ENCODE measurements at places on chromosomes 11 and 22.

- DNase-seq, result peak; percentile 21
Observed at GRCh38 chr11:72483412-72484186, 49.3 kb upstream of the CLPB start.

GRCh38 chr11:99370549-99371216 lies 349.9 kb downstream of the CNTN5 start:
- no peak for DNase-seq

- DNase-seq, result no peak
Observed at GRCh38 chr11:34773826-34774225, 142.4 kb downstream of the APIP start.

- DNase-seq, result no peak
Observed at GRCh38 chr11:79393362-79394043, 47.3 kb downstream of the TENM4 start.

- no peak for DNase-seq
Observed at GRCh38 chr11:35559949-35560348, 34.5 kb upstream of the PAMR1 start.

DNA sequence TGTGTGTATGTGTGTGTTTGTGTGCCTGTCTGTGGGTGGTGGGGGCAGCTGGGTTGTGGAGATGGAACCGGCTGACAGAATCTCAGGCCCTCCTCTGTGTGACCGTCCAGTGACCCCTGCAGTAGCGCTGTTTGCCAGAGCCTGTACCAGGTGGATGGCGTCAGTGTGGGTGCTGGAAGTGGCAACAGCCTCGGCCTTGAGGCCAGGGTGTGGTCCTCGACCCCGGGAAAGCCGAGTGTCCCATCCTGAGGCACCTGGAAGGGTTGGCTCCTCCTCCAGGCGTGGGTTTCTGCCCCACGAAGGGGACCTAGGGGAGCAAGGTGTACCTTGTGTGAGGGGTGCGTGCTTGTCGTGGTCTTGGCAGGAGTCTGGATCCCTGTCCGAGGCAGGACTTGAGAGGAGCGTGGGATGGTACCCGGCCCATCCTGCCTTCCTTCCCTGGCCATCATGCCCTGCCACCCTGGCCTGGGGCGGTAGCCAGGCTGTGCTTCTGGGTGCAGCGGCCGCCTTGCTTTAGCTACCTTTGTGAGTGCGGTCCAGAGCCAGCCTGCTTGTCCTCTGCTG lies 16.5 kb downstream of the TPCN2 start:
- DNase-seq, result no peak

- DNase-seq, result no peak
Observed at GRCh38 chr11:77752516-77752915, 68.0 kb downstream of the RSF1 start.

- no peak for DNase-seq
Observed at GRCh38 chr22:37218399-37218770, 6.1 kb upstream of the SSTR3 start.

DNA sequence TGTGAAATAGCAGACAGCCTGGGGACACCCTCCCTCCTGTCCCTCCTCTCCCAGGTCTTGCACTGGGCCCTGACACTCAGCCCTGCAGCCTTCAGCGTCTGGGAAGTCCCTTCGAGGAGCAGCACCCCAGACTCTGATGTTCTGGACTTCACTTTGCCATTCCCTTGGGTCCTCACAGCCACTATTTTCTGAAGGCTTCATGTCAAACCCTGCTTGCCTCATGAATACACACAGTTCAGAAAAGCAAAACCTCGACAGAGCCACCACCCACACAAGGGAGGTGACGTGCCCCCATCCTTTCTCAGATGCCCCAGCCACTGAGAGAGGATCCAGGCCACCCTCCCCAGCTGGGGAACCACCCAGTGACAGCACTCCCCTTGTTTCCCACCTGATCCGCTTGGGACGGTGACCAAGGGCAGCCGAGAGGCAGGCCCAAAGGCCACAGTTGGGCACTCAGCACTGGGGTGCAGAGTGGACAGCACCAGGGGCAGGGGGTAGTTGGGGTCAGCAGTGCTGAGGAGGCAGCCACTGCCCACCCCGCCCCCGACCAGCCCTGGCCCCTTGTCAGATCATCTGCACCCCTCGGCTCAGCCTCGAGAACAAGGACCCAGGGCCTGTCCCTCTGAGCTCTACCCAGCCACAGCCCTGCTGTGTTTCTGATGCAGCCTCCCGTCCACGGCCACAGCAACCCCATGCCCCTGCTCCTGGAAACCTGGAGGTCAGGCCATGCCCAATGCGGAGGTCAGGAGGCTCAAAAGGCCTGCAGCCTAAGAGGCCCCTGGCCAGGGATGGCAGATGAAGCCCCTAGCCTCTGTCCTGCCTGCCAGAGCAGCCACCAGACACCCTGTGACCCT lies 3.1 kb upstream of the TNNT3 start:
- DNase-seq, result no peak

- no peak for DNase-seq
Observed at GRCh38 chr11:70915158-70915985, 337.0 kb downstream of the SHANK2 start.

- no peak for DNase-seq
Observed at GRCh38 chr11:48538991-48539390, 50.4 kb downstream of the OR4A47 start.

GRCh38 chr22:30490399-30490798 lies 15.1 kb downstream of the SEC14L4 start:
- DNase-seq, result no peak

GRCh38 chr11:61543606-61544306 lies 35.2 kb downstream of the LRRC10B start:
- DNase-seq, result no peak

- DNase-seq, result no peak
Observed at GRCh38 chr11:95568281-95568680, 221.3 kb downstream of the FAM76B start.

GRCh38 chr11:17684550-17684949 lies 34.8 kb upstream of the MYOD1 start:
- DNase-seq, result no peak

- DNase-seq, result no peak
Observed at GRCh38 chr22:48053973-48054372, 1291.5 kb downstream of the TBC1D22A start.

DNA sequence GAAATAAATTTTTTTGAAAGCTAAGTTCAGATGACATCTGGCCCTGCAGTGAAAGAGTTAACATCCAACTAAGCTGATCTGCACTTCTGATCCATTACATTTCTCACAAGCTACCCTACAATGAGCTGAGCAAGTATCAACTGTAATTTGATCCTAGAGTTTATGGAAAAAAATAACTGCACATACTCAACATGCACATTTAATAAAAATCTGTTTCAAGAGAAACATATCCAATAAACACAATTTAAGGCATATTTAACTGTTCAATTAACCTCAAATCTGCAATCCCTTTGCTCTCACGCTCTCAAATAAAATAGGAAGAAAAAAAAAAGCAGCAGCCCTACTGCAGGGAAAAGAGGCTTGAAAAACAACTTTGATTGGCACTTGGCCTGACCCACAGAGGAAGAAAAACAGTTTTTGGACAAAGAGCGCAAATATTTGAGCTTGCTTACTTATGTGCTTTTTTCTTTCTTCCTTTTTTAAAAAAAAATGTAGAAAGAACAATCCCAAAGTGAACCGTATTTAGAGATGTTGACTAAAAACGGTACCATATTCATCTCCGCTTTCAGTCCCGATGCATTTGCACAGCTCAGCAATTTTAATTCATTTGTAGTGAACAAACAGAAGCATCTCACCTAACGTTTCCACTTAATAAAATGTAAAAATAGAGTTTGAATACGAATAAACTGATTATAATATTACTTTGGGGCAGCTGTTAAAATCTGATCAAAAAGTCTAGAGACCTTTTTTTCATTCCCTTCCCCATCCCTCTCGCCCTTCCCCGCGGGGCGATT lies 1.6 kb downstream of the SESN3 start:
- peak; percentile 3 for DNase-seq

DNA sequence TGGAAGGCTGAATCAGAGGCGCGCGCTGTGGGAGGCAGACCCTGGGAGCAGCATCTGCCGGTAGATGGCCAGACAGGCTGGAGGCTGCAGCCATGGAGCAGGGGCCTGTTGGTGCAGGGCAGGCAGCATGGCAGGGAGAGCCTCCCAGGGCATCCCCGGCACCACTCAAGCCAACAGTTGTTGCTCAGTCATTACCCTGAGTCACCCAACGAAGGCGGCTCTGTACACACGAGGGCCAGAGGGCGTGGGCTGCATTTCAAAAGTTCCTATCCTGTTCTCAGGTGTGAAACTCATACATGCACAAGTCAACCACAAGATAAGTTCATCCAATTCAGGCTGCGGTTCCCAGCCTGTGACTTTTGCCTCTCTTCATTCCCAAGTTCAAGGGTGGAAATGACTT lies 2.6 kb downstream of the ANO1 start:
- no peak for DNase-seq

- no peak for DNase-seq
Observed at GRCh38 chr11:114097832-114098231, 38.3 kb downstream of the ZBTB16 start.

GRCh38 chr11:74840486-74840885 lies 91.8 kb downstream of the RNF169 start:
- no peak for DNase-seq

GRCh38 chr22:42961810-42962209 lies 53.1 kb downstream of the PACSIN2 start:
- no peak for DNase-seq

DNA sequence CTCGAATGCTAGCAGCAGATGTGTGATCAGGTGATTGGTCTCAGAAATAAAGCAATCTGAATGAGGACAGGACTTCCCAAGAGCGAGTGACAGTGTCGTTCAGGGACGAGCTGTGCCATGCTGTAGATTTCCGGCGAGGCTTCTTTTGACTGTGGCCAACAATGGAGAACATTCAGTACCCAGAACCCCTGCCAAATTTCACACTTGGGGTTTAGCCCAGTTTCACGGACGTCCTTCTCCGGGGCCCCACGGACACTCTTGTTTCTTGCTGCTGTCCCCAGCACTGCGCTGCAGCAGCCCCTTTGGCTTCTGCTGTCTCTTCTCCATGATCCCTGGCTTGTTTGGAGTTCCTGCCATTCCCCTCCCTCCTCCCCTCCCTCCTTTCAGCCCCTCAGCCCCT lies 115.1 kb upstream of the GRAMD1B start:
- DNase-seq, result no peak

- DNase-seq, result no peak
Observed at GRCh38 chr11:47179655-47179991, 2.9 kb upstream of the ARFGAP2 start.
